ENCODE measurements at places on chromosomes 11 and 22.

DNA sequence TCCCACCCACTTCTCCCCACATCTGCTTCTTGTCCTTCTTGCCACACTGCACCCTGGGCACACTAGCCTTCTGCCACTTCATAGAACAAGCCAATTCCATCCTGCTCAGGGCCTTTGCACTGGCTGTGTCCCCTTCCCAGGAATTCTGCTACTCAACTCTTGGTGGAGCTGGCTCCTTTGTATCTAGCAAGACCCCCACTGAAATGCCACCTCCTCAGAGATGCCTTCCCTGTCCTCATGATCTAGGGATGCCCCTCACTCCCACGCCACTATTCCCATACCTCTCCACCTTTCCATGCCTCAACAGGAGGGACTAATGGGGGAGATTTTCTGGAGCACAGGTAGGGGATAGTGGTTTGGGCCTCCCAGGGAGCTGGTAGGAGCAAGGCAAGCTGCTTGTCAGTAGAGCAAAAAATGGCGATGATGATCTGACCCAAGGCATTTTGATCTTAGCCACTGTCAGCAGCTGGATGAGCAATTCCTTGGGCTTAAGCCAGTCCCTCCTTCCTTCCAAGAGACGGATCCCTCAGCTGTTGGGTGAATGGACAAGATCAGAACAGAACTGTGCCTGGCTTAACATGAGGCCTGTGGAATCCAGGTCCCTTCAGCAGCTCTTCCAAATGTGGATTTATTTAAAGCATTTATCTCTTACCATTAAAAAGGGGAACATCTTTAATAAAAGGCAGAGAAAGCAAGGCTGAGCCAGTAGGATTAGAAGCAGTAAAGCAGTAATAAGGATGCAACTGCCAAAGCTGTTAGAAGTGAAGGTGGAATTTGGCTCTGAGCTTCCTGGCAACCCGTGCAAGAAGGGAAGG, 4.0 kb upstream of the PRDM11 start:
- DNase-seq = no peak

- no peak for DNase-seq
Observed at GRCh38 chr22:30979932-30980331, 10.9 kb downstream of the TUG1 start.

DNA sequence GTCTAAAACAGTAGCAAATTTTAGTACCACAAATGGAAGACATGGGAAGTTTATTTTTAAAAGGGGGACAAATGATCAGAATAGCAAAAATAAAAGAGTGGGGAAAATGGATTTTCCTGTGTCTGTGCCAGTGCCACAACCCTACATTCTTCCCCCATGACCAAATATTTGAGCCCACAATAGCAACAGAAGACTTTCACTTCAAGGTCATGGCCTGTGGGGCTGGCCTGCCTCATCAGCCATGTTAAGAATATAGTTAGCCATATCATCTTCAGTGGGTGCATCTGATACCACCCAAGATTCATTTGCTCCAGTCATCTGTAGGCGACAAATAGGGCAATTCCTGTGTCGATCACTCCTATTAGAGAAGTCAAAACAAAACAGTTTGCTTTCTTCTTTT, 26.3 kb downstream of the RNF141 start:
- no peak for DNase-seq

DNA sequence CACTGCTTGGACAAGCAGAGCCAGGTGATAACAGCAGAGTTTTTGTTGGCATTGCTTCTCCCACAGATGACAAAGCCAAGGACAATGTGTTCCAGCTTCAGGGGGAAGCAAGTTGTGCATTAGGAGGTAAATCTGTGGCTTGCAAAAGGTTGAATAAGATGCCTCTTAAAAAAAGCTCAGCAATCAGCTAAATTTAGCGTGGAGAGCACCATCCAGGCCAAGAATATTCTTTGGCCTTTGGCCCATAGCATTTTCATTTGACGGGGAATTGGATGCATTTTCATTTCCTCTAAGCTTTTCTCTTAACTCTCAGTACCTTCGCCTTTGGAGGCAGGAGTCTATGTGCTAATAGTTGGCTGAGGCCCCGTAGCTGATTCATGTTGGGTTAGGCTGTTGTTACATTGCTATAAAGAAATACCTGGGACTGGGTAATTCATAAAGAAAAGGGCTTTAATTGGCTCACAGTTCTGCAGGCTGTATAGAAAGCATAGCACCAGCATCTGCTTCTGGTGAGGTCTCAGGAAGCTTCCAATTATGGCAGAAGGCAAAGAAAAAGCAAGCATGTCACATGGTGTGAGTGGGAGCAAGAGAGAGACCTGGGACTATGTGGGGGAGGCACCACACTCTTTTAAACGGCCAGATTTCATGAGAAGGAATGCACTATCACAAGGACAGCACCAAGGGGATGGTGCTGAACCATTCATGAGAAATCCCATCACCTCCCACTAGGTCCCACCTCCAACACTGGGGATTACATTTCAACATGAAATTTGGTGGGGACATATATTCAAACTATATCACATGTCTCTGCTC, 350.1 kb upstream of the C11orf87 start:
- no peak for DNase-seq

- no peak for DNase-seq
Observed at GRCh38 chr22:50289942-50290630, 17.4 kb downstream of the PLXNB2 start.

- DNase-seq = no peak
Observed at GRCh38 chr11:95346265-95346664, 115.3 kb upstream of the SESN3 start.

Measured in globus pallidus (tissue), 1 donor.